Mucosa of gallbladder (tissue), 1 donor: ENCODE measurements at places on chromosomes 1 and 21.

DNA sequence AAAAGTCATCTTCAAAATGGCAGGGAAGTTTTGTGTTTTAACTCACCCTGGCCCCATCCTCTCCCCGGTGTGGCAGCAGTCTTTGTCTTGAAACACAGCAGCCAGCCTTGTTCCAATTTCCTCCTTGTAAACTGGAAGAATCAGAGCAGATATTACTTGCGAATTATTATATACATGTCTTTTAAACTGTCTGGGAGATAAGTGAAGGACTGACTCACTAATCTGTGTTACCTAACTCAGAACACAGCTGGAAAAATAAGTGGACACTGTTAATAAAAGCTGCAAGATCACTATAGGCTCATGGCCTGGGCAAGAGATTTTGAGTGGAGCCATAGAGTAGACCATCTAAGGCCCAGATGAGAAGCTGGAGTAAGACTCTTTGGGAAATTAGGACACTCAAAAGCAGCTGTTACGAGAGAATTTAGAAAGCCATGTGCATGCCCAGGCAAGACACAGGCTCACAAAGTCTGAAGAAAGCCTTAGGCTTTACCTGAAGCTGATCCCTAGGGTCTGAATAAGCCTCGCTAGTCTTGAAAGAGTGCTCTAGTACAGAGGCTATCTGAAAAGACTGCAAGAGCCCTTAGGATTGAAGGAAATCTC lies 233.0 kb upstream of the RAB4A start:
- DNase-seq, result no peak

DNA sequence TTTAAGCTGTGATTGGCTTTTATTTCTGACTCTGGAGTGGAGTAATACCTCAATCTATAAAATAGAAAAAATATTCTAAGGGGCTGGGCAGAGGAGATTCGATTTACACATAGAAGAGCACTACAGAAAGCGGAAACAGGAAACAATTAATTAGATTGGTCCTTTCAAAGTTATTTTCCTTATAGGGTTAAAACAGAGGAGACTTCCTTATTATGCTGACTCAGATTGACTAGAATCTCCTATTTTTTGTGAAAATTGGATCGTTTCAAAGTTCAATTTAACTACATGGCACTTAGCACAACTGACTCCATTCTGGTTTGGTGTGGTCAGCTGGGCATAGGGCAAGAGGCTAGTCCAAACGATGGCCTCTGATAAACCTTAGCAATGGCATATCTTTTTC lies 48.3 kb upstream of the NCAM2 start:
- no peak for DNase-seq

GRCh38 chr1:107976836-107977235 lies 11.9 kb upstream of the VAV3 start:
- no peak for DNase-seq

DNA sequence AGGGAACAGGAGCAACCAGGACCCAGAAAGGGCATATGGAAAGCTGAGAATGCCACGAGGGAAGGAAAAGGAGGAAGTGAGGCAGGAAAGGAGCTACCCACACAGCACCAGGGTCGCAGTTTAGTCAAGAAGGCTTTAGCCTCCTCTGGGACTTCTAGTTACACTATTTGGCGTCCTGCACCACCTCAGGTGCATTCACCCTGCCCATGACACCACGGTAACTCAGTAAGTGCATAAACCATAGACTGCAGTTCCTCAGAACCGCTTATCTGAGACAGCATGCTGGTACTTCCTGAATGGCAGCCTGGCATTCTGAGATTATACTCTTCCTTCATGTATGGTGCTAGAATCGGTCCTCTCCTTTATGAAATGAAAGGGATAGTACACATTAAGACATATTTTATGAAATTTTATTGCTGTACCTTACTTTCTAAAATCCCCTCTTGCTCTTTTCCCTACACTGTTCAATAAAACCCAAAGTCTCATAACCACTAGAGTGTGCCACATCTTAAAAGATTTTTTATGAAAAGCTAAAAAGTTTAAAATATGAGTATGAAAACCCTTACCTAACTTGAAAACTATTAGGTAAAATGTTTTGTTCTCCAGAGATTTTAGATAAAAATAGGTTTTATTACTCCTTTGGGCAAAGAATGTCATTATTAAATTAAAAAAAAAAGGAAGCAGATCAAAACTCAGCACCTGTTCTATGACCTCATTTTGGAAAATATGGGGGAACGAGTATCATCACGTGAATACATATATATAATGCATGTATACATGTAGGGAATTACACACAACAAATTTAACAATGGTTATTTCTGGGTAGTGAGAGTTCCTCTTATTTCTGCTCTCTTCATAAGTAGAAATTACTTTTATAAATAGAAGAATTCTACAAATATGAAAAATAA lies 67.3 kb downstream of the VAV3 start:
- DNase-seq, result no peak

DNA sequence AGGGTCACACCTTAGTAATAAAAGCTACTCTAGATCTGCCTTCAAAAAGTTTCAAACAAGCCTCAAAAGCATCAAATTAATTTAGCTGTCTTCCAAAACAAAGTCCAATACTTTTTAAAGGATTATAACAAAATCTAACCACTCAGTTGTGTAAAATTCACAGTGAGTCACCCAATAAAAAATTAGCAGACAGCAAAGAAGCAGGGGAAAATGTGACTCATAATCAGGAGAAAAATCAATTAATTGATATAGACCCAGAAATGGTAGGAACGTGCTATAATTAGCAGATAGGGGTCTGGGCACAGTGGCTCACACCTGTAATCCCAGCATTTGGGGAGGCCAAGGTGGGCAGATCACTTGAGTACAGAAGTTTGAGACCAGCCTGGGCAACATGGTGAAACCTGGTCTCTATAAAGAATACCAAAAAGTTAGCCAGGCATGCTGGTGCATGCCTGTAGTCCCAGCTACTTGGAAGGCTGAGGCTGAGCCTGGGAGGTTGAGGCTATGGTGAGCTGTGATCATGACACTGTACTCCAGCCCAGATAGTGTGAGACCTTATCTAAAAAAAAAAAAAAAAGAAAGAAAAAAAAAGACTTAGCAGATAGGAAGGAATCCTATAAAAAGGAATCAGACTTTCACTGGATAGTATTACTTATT lies 8.1 kb upstream of the MYOG start:
- no peak for DNase-seq

GRCh38 chr1:20148571-20149500 lies 9.7 kb downstream of the PLA2G2F start:
- DNase-seq, result no peak
